Left cardiac atrium (tissue), 4 donors: ENCODE measurements at places on chromosomes 3 and 15. TPM values are rescaled to one million over a fixed set of nuclear protein-coding genes. Genes with fewer than 3 reads are reported as not detected.

DNA sequence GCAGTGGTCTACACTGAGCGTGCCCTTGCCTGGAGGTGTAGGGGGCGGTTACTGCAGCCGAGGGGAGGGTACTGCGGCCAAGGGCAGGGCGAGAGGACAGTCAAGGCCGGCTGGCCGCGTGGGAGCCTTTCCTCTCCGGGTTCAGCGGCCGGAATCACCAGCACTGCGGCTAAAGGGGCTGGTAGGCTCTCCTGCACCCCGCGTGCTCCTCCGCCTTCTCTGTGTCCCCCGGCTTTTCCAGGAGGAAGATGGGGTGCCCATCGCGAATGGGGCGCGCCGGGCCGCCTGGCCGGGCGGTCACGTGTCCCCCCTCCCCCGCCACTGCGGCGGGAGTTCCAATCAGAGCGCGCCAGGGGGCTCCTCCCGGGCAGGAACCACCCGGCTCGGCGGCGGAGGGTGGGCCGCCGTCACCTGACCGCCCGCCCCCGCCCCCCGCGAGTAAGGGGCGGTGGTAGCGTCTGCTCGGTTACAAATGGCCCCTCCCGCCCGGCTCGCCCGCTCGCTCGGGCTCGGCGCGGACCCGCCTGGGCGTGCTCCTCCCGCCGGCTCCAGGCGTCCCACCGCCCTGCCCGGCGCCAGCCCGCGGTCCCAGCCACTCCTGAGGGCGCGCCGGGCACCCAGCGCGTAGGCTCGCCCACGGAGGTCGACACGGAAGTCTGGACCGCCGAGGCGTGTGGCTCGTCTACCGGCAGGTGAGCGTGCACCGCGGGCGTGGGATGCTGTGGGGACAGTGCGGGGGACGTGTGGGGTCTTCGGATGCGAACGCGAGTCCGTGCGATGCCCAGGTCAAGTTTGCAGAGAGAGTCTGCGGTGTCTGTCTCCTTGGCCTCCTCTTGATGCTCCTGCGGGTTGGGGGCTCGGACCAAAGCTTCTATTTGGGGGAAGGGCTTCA lies 242.6 kb upstream of the TOPAZ1 start:
- no peak for DNase-seq

The EID1 gene
- 201 TPM for total RNA-seq

DNA sequence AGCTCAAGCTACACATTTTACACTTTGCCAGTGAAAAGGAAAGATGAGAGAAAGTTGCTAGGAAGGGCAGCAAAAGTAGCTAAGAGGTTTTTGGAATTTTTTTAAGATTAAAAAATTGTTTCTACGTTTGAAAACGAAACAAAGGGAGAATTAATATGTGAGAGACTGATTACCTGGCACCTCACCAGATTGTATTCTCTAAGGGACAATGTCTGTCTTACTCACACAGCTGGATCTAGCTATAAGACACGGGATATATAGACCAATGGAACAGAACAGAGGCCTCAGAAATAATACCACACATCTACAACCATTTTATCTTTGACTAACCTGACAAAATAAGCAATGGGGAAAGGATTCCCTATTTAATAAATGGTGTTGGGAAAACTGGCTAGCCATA lies 9.5 kb upstream of the KBTBD12 start:
- DNase-seq = no peak

DNA sequence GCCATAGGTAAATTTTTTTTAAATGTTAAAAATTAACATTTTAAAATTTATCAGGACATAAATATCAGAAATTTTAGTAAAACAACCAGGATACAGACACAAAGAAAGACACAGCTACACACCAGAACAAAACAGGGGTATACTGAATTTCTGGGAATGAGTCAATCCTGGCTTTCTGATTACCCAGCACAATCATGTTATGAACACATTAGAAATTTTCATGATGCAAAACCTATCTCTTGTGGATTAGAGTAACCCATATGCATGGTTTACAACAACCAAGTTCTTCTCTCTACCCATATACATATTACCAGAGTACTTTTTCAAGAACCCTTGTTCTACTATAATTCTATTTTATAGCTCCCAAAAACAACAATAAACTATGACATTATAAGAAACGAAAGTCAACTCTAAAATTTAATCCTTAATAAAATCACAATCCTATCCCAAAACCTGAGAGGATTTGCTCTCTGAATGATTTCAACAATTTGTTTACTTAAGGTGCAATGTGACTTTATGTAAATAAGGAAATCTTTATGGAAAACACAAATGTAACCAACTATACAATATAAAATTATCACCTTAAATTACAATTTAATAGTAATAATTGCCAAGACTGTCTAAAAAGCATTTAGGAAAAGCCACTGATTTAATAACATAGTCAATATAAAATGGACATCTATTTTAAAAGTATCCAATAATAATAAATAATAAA lies 184.5 kb downstream of the TBC1D5 start:
- DNase-seq = no peak

The CHRNA5 gene
- 1.4 TPM for total RNA-seq

DNA sequence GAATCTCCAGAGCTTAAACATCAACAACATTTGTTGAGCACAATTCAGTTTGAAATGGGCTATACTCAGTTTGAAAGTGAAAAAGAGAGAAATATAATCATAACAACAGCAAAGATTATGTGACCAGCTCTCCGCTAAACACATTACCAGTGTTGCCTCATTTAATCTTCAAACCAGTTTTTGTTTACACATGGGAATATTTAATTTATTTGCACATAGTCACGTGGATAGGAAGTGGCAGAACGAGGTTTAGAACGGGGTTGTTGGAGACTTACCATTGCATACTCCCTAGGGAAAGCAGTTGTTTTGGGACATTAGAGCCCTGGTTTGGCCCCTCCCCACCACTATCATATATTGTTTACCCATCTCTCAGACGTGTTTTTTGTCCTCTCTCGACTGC lies 77.2 kb downstream of the IL1RAP start:
- DNase-seq = no peak

- DNase-seq = peak; percentile 62
Observed at GRCh38 chr15:100526027-100526481, 2.7 kb downstream of the CERS3 start.

The UBXN7 gene
- total RNA-seq = 29.5 TPM

DNA sequence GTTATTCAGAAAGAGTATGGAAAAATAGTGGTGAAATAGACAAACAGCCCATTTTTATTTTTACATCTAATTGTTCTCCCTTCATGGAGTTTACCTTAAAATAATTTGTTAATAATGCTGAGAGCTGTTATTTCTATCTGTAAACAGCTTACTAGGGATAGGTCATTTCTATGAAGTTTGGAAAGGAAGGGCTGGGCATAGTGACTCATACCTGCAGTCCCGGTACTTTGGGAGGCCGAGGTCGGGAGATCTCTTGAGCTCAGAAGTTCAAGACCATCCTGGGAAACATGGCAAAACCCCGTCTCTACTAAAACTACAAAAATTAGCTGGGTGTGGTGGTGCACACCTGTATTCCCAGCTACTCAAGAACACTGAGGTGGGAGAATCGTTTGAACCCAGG lies 624.3 kb upstream of the LMCD1 start:
- DNase-seq = no peak

GRCh38 chr15:63874616-63875015 lies 40.9 kb upstream of the HERC1 start:
- no peak for DNase-seq

- DNase-seq = no peak
Observed at GRCh38 chr3:12489832-12490231, 5.6 kb downstream of the TSEN2 start.

The LPCAT4 gene
- 43.7 TPM for total RNA-seq

DNA sequence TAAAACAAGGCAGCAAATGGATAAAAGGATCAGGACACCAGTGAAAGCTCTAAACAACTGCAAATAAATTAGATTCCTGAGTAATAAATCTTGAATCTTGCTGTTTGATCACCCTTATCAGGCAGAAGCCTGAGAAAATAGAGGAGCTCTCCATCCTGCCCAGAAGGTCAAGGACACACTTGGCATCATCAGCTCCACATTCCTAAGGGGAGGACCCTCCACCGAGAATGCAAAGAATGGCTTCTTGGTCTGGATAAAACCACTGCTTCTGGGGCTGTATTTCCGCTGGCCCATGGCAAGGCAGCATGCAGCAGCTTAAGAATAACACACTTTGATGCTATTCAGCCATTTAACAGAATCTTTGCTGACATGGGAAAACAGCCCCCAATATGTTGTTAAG lies 108.9 kb upstream of the TSC22D2 start:
- no peak for DNase-seq

DNA sequence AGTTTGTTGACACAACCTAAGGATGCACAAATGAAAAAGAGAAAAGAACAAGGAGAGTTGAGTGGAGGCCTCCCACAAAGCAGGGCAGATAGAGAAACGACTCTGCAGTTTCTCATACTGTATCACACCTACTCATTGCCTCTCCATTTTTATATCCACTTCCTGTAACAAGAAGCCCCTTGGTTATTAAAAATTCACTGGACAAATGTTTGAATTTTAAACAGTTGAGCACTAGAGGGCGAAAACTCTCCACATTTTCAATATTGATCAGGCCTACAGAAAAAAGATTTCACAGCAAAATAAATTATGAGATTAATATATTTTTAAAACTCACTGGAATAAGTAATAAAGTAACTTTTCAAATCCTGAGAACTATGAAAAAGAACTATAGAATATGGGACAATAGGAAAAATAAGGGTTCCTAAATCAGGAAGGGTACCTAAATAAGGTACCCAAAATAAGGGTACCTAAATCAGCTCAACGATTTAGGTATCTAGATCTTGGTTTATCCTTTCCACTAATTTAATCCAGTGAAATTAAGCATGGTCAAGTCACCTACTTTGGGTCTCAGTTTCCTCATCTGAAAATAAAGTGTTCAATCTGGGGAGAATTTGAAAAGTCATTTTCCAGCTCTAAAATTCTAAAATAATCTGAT lies 47.0 kb upstream of the PPIB start:
- no peak for DNase-seq

The GATM gene
- 47.4 TPM for total RNA-seq

- DNase-seq = peak; percentile 45
Observed at GRCh38 chr15:72184165-72184811, 13.3 kb downstream of the GRAMD2A start.

GRCh38 chr3:191283400-191283799 lies 45.8 kb upstream of the CCDC50 start:
- DNase-seq = no peak

DNA sequence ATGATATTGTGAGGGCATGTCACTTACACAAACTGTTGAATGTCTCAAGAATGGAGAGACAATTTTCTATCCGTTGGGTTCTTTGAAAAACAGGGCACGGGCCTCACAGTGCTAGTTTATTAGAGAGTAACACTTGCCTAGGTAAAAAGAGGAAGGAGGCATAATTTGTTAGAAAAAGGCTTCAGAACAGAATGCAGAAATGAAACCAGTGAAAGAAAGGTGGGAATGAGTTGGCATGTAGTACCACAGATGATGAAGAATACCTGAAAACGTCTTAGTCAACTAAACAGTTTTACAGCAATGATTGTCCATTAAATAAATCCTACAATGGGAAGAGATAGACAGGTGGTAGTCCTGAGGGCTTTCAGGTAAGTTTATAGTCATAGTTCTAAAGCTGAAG lies 1399.7 kb upstream of the CADM2 start:
- DNase-seq = no peak

GRCh38 chr3:105323274-105323599 lies 43.5 kb upstream of the ALCAM start:
- no peak for DNase-seq

- DNase-seq = no peak
Observed at GRCh38 chr3:128910006-128910405, 30.6 kb downstream of the ACAD9 start.

DNA sequence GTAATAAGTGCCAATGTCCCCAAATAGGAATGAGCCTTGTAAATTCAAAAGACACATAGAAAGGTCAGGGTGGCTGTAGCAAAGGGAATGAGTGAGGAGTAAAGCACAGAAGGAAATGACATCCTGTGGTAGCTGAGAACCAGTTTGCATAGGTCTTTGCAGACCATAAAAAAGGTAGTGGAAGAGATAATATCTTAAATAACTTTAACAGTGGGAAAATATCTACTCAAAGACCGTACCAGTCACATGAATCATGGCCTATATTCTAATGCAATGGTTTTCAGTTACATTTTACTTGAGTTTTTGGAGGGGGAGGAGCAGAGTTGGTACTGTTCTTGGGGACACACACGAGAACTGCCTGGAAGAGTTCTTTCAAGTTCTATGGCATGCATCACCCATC lies 297.3 kb upstream of the ADAMTS9 start:
- DNase-seq = no peak
